ENCODE measurements at places on chromosomes 2 and 18.

GRCh38 chr2:65075176-65075575 lies 19.0 kb downstream of the CEP68 start:
- DNase-seq: no peak

GRCh38 chr2:240585681-240586197 lies 795 bp upstream of the CAPN10 start:
- DNase-seq: no peak

DNA sequence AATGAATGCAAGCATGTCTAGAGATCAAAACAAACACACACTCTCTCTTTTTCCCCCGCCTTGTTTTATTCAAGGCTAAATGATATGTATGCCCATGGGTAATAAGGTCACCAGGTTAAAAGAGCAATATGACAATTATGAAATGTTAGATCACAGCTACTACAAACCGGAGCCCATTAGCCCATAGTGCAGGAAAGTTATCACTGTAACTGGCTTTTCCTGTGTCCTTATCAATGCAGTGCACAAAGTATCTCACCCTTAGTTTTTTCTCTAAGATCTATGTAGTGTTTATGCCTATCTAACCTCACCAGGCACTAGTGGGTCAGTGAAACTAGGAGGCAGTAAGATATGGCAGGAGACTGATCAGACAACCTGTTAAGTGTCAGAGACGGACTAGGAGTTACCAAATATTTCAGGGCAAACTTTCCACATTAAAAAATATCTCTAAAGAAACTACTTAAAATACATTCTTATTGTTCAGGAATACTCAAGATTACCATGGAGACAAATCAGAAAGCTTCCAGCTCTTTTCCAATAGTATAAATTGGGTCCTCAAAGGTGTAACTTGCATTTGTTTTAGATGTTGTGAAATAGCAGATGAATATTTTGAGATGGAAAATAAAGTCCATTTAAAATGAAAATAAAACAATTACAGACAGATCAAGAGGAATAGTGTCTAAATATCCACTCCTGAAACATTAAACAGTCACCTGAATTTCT lies 282.2 kb downstream of the EXOC6B start:
- no peak for DNase-seq

DNA sequence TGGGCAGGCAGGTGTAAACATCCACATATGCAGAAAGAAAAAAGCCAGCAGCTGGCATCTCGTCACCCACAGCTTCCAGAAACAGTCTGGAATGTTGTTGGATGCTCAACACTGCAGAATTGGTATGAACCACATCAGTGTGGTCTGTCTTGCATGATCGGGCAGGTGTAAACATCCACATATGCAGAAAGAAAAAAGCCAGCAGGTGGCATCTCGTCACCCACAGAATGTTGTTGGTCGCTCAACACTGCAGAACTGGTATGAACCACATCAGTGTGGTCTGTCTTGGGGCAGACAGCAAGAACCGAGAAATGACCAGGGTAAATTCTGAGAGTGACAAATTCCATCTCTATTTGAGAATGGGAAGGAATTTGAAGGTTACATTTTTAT lies 39.6 kb downstream of the DOCK10 start:
- DNase-seq: no peak

DNA sequence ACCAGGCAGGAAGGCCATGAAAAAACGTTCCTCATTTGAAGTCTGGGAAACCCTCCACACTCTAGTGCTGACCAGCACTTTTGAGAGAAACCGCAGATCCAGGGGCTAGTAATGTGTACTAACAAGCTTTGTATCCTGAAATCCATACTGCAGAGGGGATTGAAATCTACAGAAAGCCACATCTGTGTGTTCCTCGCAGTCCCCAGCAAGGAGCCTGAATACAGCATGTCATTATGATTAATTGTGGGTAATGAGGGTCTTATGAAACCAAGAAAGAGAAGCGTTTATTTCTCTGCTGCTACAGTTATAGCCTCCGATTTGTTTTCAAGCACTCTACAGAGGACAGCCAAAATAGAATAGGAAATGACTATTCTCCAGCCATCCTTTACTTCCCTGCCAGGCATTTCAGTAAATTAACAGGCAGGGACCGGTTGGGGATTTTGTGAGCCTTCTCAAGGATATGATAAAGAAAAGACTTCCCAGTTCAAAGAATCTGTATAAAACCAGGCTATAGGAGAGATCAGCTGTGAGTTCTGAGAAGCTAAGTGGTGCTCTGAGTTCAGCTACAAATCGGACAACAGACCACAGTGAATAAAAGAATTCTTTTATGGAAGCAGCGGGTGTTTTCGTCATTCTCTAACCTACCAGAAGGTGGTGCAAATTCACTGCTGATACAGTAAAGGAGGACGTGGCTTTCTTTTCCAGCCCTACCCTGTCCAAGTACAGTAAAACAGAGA lies 133.4 kb downstream of the INSIG2 start:
- DNase-seq: peak; percentile 17

GRCh38 chr2:8152392-8153257 lies 529.2 kb upstream of the ID2 start:
- DNase-seq: no peak

GRCh38 chr2:209976698-209977385 lies 25.6 kb upstream of the RPE start:
- no peak for DNase-seq

GRCh38 chr18:35982409-35983114 lies 10.1 kb downstream of the RMP24 start:
- DNase-seq: no peak

DNA sequence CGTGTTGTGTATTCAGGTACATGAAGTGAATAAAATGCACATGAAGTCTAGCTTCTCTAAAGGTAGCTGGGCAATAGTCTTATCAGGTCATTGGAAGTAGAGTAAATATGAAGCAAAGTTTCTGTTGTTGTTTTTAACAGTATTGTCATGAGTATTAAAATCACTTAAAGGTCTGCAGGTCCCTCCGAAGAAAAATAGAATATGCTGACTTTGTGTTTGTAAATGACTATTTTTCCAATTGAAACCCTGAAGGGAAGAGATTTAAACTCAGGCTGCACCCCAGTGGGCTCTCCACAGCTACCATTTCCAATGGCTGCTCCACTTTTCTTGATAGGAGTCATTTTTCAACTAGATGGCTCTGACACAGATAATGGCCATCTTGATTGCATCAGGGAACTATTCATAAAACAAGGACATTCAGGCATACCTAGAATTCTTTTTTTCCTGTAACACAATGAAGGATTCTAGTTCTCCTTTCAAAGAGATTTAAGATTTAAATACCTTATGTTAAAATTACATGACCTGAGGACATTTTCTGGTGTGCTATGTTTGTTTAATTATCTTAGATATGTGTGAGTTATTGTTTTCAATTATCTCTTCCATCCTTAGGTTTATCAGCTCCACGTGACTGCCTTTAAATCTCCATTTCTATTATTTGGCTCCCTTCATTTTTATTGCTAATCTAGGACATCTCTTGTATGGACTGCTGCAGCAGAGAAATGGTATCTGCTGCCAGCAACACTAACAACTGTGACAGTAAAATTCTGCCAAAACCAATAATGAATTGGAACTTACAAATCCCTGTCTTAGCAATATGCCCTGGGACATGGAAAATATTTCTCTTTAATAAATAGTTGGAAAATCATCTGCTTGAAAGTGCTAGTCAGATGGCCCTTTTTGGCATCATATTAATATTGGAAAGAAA lies 149.2 kb upstream of the NOSTRIN start:
- DNase-seq: no peak

DNA sequence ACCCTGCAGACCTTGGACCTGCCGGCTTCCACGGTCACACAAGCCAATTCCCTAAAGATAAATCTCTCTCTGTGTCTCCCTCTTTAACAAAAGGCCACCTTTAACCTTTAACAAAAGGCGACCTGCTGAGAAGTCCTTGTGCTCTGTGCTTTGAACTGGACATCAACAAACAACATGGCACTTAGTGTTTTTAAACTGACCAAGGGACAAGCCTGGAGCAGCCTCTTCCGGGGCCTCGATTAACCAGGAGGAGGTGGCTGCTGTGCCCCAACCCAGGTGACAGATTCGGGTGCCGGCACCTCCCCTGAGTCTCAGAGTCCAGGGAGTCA lies 135.3 kb downstream of the RTP5 start:
- DNase-seq: no peak

DNA sequence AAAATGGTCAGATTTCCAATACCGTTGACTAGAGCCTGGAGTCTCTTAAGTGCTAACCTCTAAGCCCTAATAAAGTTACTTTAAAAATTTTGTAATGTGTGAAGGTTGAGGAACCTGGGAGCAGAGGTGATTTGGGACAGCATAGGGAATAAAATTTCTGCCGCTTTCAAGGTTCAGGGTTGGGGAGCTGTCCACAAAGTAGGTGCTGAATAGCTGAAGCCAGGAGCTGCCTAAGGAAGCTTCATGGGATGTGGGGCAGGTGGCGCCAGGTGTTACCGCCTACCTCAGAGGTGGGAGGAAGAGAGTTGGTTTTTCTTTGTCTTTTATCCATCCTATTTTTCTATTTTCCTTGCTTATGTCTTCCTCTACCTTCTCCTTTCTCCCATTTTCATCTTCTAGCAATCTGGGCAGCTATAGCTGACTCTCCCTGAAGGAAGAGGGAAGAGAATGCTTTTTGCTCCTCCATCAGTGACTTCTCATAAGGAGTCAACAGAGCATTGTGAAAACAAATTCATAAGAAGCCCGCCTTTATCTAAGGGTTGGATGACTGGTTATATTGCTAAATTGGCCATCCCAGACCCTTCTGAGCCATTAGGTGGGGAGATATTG lies 178.7 kb downstream of the CLIP4 start:
- DNase-seq: peak; percentile 7

DNA sequence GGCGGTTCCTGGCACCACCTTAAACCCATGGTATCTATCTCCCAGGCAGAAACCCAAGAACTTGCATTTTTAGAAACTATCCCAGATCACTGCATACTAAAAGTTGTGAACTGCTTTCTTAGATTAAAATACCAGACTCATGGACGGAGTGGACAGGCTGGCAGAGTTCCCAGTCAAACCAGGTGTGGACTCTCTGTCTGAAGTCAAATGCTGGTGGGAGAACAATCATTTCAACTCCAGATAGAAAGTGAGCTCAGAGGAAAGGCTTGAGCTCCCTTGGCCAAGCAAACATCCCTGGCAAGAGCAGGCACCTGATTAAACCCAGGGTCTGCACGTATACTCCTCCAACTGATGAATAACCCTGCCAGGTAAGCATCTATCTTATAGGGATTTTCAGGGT lies 19.5 kb downstream of the NXPH2 start:
- DNase-seq: no peak

DNA sequence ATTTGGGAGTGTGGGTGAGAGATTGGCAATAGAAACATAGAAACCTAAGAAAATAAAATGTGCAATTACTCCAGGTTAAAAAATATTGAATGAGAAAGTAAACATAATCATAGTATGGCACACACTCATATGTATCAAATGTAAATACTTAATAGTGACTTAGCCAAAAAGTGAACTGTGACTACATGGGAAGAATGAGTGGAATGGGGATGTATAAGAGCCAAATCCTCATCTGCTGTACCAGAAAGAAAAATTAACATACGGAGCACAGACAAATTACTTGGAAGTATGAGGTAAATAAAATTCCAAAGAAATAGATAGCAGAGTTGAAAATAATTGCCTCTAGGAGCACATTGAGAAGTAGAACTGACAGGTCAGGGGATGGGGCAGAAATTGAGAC lies 4.0 kb downstream of the FLACC1 start:
- no peak for DNase-seq

DNA sequence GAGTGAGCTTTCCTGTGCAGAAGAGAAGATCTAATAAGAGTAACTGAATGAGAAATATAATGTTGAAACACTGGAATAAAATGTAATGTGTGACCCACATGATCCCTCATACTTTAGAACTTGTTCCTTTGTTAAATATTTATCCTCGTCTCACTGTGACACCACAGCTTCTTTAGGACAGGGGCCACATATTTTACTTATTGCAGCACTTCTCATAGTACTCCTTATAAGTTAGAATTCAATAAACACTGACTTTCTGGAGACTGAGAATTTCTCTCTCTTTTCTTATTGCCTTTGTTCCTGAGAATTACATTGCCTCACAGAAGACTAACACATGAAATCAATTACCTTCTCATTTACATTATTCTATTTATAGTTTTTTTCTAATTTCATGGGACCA lies 1234.6 kb upstream of the CHAC2 start:
- no peak for DNase-seq

DNA sequence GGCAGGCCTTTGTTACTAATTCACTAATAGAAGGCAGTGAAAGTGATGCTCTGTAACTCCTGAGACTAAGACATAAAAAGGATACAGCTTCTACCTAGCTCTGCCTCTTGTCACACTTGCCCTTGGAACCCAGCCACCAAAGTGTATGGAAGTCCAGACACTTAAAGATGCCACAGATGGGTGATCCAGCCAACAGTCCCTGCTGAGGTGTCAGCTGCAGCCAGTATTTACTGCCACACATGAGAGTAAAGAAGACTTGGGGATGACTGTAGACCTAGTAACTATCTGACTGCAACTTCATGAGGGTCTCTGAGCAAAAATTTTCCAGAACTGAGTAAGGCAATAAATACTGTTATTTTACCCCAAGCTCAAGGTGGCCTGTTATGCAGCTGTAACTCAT lies 8.8 kb downstream of the IMMT start:
- DNase-seq: no peak

DNA sequence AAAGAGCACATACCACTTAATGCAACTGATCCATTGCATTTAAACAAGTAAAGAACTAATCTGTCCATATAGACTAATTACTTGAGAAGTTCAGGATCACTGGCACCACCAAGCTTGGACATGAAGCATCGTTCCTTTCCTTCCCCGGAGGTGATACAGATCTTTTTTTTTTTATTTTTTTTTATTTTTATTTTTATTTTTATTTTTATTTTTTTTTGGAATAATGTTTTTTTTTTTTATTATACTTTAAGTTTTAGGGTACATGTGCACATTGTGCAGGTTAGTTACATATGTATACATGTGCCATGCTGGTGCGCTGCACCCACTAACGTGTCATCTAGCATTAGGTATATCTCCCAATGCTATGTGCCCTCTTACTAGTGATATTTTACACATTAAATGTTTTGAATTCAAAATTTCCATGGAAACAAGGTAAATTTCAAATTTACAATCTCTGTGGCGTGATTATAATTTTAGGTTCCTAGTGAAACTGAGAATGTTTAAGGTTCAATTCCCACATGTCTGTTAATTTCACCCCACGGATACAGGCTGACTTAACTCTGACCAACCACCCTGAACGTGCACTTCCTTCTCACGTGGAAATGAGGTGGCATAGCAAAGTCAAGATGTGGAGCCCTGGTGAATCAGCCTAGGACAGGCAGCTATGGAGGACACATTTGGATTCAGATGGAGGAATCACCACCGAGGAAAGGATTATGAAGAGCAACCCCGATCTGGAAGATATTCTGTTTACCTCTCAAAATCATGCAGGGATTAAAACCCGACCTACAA lies 101.6 kb upstream of the THOC1 start:
- DNase-seq: no peak

GRCh38 chr2:31729442-31730092 lies 148.8 kb upstream of the SRD5A2 start:
- no peak for DNase-seq

Data from T-helper 1 cell (primary cell).